Osteocyte (in vitro differentiated cells): ENCODE measurements at places on chromosomes 6 and 20. TPM values are rescaled to one million over a fixed set of nuclear protein-coding genes. Genes with fewer than 3 reads are reported as not detected.

- no peak for DNase-seq
Measured at GRCh38 chr6:41937861-41938574, 3.6 kb downstream of the CCND3 start.

DNA sequence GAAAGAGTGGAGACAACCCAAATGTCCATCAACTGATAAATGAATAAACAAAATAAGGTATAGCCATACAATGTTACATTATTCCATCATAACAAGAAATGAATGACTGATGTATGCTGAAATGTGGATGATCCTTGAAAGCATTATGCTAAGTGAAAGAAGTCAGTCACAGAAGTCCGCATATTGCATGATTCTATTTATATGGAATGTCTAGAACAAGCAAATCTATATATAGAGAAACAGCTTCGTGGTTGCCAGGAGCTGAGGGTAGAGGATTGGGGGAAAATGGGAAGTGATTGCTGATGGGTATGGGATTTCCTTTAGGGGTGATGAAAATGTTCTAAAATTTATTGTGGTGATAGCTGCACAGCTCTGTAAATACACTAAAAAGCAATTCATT is 196.8 kb downstream of the ATXN1 start:
- no peak for DNase-seq

- no peak for DNase-seq
Measured at GRCh38 chr6:96947055-96947454, 22.5 kb downstream of the KLHL32 start.

GRCh38 chr6:2133716-2134310 is 111.6 kb downstream of the GMDS start:
- DNase-seq: no peak

DNA sequence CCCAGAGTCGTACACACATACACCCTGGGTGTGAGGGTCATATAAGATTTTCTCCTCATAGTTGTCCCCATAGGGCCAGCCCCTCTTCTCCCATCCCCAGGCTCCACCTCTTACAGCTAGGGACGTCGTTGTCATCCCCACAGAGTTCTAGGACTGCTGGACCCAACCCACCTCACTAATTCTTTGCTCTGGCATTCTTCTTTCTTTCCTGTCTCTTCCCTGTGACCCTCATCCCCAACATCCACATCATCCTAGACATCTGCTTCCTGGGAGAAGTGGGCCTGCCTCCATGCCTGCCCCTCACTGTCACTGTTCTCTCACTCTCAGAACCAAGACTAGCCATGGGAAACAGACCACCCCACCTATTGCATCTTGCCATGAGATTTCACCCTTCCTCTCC is 1.1 kb downstream of the PSMF1 start:
- DNase-seq: no peak

GRCh38 chr20:3980260-3981131 is 34.9 kb downstream of the RNF24 start:
- DNase-seq: no peak

GRCh38 chr20:187733-188132 is 1.8 kb downstream of the DEFB128 start:
- no peak for DNase-seq

DNA sequence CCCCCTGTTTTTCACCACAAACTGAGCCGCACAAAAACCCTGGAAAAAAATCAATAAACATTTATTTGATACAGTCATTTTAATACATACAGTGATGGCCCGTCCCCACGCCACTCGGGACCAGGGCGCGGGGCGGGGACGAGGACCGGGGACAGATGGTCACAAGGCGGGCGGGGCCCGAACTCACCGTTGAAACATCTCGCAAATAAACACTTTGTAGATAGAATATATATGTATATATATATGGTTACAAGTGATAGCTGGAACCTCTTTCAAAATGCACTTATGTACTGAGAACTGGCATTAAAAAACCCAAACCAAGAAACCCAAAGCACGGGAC is 418 bp upstream of the UCKL1 start:
- no peak for DNase-seq

Gene DLK2
- total RNA-seq: 0.43 TPM in 1 of 2 replicates, not detected in the other

GRCh38 chr20:3315136-3315535 is 76.1 kb upstream of the SLC4A11 start:
- no peak for DNase-seq

Gene ADAM33
- 32.0 and 34.7 TPM in 2 replicates for total RNA-seq

Gene CABLES2
- total RNA-seq: 7.8 and 8.8 TPM in 2 replicates

DNA sequence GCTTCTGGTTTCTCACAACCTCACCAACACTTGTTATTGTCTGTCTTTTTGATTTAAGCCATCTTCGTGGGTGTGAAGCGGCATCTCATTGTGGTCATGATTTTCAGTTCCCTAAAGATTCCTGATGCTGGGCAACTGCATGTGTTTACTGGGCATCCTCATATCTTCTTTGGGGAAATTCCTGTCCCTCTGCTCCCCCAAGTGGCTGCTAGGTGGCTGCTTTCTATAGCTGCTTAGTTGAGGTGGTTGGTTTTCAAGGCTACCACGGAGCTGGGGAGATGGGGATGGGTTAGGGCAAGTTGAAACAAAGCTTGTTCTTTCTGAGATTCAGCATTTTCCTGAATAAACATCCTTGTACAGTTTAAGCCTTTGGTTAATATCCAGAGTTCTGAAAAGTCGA is 403.9 kb upstream of the SULF2 start:
- no peak for DNase-seq

GRCh38 chr20:50456452-50457324 is 53.5 kb upstream of the PTPN1 start:
- no peak for DNase-seq

Gene PRR18
- total RNA-seq: not detected in 2 replicates

DNA sequence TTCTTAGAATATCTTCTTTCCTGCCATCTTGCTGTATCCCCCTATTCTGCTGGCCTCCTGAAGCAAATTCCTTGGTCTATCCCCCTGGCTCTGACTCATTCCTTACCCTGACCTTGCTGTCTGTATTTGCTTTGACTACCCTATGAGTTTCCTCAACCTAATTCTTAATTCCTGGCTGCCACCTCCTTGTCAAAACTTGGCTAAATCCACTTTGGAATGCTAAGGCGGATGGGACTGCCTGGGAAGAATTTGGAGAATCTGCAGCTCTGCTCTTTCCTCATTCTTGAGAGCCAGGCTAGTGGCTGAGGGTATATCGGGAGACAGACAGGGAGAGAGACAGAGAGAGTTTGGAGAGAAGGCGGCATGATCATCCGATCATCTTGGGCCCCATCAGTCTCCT is 24.4 kb downstream of the CAP2 start:
- DNase-seq: no peak

DNA sequence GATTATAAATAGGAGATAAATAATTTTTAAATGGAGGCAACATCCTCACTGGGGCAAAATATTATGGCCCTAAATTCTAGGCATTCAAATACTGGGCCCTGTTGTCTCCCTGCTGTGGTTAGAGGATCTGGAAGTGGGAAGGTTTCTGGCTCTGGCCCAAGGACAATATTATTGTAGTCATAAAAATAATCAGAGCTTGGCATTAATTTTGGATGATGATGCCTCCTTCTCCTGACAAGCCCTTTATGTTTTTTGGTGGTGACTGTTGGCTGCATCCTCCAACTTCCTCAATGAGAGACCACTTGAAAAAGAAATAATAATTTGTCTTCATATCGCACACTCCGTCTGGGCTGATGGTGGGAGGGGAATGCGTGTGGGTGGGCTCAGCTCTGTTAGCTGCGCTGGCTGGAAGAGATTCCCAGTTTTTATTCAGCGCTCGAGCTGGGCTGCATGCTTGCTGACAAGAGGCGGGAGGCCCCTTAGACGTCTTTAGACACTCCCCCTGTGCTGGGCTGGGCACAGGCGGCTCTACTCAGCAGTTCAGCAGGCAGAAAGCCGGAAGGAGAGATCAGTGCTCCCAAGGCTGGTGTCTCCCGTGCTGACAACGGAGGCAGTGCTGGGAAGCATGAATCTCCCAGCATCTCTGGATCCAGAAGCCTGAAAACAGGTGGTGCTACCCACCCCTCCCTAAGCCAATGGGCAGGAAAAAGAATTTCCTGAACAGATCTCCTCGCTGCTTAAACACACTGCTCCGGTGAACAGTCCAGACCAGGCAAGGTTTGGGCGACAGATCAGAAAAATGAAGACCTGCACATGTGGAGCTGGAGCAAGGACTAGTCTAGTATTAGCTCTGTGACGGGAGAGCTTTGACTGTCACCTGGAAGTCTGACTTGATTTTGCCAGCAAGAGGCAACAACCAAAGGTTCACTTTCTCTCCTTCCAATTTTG is 97.7 kb downstream of the SYCP2 start:
- DNase-seq: peak; percentile 85

DNA sequence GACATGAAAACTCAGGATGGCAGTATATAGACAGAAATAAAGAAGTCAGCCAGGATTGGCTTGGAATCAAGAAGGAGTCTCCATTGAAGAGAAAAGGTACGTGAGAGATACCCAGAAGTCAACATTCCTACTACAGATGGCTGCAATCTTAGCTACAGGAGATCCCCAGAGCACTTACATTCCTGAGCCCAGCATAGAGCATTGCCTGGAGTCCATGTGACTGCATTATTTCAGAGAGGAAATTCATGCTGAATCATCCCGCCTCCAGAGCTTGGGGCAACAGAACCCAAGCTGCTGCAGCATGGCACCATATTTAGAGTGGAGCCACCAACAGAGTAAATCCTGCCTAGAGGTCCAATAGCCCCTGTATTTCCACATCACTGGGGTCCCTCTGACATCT is 125.0 kb upstream of the GRIK2 start:
- no peak for DNase-seq

Gene WFDC2
- total RNA-seq: not detected in 2 replicates

DNA sequence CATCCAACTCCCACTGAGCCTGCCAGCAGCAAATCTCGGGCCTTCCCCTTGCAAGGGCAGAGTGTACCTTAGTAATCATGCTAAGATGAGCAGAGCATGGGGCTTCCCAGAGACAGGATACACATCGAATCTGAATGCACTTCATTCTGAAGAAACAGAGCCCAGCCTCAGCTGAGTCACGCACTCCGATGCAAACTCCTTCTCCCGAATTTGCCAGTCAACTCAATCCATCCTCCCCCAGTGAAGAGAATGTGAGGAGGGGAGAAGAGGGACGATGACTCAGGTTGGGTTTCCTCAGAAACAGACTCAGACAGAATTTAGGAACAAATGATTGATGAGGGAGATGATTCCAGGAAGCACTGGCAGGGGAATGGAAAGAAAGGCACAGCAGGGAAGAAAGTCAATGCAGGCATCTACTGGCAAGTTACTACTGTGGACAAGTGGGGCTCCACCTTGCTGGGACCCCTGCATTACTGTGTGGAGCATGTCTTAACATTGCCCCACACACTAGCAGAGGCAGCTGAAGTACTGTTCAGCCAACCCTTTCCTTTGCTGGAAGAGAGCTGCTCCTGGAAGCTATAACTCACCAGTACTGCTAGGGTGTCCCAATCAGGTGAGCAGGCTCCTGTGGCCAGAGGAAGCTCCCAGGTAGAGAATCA is 251.6 kb downstream of the ADGB start:
- DNase-seq: no peak

Gene ENPP1
- 21.1 and 22.4 TPM in 2 replicates for total RNA-seq

DNA sequence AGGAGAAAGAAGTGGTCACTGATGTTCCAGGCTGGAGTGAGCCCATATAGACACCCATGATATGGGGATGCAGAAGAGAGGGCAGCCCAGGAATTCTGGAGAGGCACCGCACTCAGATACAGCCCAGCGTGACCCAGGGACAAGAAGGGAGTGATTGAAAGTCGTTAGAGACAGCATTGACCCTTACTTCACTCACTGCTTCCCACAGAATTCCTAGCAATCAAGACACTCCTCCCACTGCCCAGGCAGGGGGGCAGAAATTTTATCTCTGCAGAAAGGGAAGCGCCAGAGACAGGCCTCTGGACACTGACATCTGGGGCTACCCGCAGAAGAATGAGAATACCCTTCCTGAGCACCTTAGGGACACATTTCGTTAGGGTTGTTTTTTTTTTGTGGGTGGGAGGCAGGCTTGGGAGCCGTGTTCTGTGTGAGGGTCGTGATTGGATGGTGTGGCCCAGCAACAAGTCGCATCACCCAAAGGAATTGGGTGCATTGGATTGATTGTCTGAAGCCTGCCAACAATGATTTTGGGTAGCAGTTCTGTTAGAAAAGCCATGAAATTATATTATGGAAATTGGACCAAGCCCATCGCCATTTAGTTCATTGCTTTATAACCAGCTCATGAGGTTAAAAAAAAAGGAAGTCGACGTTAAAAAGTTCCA is 45.9 kb upstream of the MAP3K4 start:
- no peak for DNase-seq
